ENCODE measurements at places on chromosomes 12 and 14. TPM values are rescaled to one million over a fixed set of nuclear protein-coding genes. Genes with fewer than 3 reads are reported as not detected.

The PRIM1 gene
- total RNA-seq, result 5.9 TPM

The DLGAP5 gene
- total RNA-seq, result 18.3 TPM

The FAIM2 gene
- not detected for total RNA-seq

The KLRB1 gene
- total RNA-seq, result not detected

The FAM90A1 gene
- total RNA-seq, result not detected

The TAS2R8 gene
- not detected for total RNA-seq

The SERPINA10 gene
- total RNA-seq, result not detected

The SERPINA3 gene
- under 0.01 TPM for total RNA-seq

The RNASE7 gene
- total RNA-seq, result not detected

The TARBP2 gene
- total RNA-seq, result 36.1 TPM

The INSM2 gene
- total RNA-seq, result not detected

The CMA1 gene
- total RNA-seq, result not detected

The KRT80 gene
- total RNA-seq, result 0.65 TPM

The SLC4A8 gene
- 0.60 TPM for total RNA-seq

The IAPP gene
- total RNA-seq, result not detected

The KRT78 gene
- not detected for total RNA-seq

The LAG3 gene
- total RNA-seq, result 0.22 TPM

The GSG1 gene
- total RNA-seq, result not detected

The IGFBP6 gene
- total RNA-seq, result 16.6 TPM

The SLC10A1 gene
- total RNA-seq, result not detected

The GALNT8 gene
- total RNA-seq, result 0.20 TPM

The TAS2R9 gene
- not detected for total RNA-seq

The PAWR gene
- 128 TPM for total RNA-seq

The BCL11B gene
- total RNA-seq, result under 0.01 TPM

The WIF1 gene
- total RNA-seq, result not detected

The KLRD1 gene
- total RNA-seq, result 0.20 TPM

The BAZ1A gene
- 29.9 TPM for total RNA-seq

The GALNT4 gene
- 14.4 TPM for total RNA-seq

The CPNE6 gene
- total RNA-seq, result not detected

The SLC17A8 gene
- not detected for total RNA-seq

The CCDC38 gene
- not detected for total RNA-seq

The LGALS3 gene
- total RNA-seq, result 96.8 TPM
